CMK (cell line): ENCODE measurements at places on chromosomes 2 and 18.

DNA sequence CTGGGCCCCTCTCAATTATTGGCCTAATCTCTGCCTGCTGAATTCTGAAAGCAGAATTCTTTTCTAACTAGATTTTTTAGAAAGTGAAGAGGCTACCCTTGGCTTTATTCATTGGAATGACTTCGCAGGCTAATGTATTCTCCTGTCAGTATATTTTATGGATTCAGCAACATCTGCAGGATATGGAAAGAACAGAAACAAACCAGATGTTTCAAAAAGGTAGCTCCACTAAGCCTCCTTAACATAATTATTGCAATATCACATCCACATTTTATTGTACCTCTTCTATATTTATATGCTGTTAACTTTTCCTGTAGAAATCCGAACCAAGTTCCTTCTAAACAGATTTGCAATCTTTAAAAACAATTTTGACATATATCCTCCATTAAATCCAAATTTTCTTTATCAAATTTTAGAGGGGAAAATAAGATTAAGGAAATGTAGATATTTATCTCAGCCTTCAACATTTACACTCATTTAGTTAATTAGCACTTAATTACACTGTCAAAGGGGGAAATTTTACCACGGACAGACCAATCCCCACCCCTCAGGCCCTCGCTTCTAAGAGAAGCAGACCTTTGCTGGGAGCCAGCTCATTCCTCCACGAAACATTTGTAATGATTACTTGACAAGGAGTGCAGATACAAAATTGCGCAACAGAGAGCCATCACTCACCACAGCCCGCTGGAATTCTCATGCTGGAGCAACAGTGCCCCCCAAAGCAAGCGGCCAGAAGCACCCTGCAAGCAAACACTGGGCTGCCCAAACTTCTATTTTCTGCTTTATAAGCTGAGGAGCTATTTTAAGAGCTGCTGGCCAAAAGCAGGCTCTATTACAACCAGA lies 253.4 kb downstream of the ETAA1 start:
- DNase-seq, result no peak

GRCh38 chr2:72674982-72675915 lies 150.6 kb downstream of the EXOC6B start:
- DNase-seq, result no peak

GRCh38 chr2:168143813-168144212 lies 103.6 kb downstream of the STK39 start:
- no peak for DNase-seq

GRCh38 chr2:174157053-174157452 lies 91.3 kb downstream of the OLA1 start:
- DNase-seq, result no peak

DNA sequence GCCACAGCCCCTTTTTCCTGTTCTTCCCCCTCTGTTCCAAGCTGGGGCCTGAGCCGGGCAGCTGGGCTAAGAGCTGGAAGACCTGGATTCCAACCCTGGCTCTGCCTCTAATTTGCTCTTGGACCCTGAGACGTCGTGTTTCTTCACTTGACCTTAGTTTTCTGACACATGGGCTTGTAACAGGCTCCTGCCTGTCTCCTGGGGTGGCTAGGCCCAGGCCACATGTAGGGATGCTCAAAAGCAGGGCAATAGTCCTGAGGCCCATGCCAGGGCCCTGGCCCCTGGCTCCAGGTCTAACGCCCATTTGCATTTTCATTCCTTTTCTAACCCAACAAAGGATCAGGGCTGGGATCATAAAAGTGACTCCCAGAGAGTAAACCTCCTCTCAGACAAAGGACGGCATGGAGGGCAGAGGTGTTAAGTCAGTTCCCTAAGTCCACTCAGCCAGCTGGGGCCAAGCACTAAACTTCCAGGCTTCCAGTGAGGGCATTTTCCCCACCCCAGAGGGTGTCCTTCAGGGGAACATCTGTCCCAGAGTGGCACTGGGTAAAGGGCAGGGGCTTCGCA lies 16.6 kb upstream of the DNMT3A start:
- no peak for DNase-seq

DNA sequence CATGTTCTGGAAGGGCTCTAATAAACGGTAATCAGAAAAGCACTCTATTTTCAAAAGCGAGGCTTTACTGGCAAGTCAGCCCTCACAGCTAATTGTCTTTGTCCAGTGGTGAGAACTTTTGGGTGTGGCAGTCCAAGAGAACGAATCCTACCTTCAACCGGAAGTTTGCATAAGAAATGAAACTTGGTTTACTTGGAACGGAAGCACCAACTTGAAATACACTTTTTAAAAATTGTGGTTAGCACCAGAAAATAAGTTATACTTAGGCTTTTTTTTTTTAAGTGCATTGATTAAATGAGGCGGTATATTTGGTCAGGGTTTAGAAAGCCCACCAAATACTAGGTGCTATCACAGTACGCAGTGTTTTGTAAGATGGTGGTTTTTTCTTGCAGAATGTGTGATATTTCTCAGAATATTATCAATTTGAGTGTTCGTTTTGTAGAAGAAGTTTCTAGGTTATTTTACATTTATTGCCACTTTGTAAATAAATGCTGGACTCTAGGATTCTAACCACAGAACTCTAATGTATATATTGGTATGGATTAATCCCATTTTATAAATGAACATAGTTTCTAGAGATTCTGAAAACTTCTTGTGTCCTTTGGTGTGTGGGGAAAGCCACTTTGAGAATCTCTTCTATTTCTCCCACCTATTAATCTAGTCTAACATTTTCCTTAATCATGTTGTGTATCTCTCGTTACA lies 1.2 kb downstream of the MYL12A start:
- no peak for DNase-seq

- no peak for DNase-seq
Observed at GRCh38 chr2:71858071-71858470, 289.6 kb downstream of the CYP26B1 start.

DNA sequence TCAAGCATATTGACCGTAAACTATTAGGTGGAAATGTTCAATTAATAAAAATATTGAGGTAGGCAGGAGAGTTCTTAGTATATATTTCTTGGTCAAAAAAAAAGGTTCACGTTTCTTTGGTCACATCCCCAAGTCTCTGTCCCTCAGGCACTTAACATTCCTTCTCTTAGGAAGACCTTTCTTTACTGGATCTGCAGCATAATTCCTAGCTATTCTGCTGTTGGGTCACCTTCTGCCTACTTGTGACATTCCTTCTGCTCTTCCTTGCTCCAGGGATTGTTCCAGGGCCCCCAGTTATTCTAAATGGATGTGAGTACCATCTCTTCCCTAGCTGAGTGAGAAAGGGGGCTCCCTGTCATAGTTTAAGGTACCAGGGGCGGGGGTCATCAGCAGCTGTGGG lies 4.2 kb downstream of the UGP2 start:
- no peak for DNase-seq

DNA sequence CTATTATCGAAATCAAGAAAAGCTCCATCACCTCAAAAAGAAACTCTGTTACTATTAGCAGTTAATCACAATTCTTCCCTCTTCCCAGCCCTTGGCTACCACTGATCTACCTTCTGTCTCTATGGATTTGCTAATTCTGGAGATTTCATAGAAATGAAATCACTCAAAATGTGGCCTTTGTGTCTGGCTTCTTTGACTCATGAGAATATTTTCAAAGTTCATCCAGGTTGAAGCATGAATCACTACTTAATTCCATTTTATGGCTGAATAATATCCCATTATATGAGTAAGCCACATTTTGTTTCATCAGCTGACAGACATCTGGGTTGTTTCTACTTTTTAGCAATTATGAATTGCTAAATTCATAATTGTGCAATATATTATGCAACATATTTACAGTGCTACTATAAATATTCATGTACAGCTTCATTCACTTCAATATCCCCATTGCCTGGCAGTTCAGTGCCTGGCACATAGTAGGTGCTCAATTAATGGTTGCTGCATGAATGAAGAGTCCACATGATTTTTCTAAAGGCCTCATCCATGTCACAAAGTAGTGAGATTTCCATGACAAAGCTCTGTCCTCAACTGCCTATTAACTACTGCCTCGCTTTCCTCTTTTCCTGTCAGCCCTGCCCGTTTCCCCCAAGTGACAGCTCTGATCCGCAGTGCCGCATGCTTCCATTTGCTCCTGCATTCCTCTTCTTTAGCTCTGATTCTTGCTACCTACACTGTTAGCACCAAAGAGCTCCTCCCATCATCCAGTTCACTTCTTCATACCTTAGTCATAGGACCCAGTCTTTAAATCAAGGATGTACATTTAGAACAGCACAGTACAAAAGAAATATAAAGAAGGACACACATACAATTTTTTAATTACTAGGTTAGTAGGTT lies 32.8 kb downstream of the CCDC93 start:
- no peak for DNase-seq

DNA sequence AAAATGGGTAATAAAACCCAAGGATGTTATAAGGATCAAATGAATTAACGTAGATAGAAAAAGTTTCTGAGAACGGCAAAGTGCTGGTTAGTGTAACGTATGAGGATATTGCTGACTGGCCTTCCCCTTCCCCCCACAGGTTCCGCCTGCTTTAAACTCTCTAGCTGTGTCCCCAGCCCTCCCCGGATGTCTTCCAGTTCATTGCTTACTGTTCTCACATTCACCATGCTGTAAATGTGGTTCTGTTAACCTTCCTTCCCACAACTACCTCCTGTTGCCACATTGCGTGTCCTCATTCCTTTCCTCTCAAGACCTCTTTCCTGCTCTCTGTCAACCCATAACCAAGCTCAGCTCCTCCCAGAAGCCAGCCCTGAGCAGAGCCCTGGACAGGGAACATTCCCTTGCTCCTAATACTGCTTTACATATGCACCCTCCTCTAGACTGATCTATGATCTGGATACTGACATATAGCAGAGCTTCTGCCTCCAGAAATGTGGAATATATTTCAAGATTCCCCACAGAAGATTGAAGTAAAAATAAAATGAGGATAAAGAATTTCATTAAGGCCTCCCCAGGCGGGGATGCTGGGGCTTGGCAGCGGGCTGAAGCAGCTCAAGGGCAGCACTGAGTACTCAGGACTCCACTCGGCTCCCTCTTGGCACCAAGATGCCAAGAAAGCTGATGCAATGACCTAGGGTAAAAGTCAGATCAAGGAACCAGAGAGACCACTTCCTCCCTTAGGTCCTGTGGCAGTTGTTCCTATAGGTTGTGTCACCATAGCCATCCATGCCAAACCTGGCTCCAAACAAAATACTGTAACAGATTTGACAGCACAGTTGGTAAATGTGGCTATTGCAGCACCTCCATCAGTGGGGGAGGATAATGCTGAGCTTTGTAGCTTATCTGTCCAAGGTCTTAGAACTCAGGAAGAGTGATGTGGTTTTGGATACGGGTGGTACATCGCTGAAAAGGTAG lies 136.4 kb upstream of the PIK3C3 start:
- no peak for DNase-seq

DNA sequence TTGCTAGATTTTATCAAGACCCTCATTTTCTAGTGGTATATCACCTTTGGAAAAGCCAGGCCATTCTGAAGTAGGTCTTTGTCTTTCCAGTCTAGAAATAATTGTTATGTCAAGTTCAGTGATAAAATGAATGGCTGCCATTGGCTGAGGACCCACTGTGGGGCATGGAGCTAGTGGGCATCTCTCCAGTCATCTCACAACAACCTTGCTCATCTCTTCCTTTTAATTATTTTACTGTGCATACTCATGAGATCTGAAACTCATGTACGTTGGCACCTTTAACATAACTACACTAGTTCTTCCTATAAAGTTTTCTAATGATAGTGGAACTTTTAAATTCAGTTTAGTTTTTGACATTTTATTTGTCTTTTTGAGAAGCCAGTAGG lies 240.9 kb downstream of the SLC8A1 start:
- DNase-seq, result no peak

- DNase-seq, result no peak
Observed at GRCh38 chr2:3487028-3487425, 32.3 kb downstream of the ADI1 start.

GRCh38 chr18:21448299-21448698 lies 152.2 kb downstream of the ESCO1 start:
- no peak for DNase-seq

- DNase-seq, result peak; percentile 61
Observed at GRCh38 chr2:96260387-96261260, 5.2 kb downstream of the TMEM127 start.
